Cardiac fibroblast (primary cell): ENCODE measurements at places on chromosomes 16 and 17.

- no peak for DNase-seq
Measured at GRCh38 chr17:47989700-47990099, 18.8 kb downstream of the CDK5RAP3 start.

- DNase-seq: no peak
Measured at GRCh38 chr17:50608700-50609379, 25.8 kb upstream of the ABCC3 start.

DNA sequence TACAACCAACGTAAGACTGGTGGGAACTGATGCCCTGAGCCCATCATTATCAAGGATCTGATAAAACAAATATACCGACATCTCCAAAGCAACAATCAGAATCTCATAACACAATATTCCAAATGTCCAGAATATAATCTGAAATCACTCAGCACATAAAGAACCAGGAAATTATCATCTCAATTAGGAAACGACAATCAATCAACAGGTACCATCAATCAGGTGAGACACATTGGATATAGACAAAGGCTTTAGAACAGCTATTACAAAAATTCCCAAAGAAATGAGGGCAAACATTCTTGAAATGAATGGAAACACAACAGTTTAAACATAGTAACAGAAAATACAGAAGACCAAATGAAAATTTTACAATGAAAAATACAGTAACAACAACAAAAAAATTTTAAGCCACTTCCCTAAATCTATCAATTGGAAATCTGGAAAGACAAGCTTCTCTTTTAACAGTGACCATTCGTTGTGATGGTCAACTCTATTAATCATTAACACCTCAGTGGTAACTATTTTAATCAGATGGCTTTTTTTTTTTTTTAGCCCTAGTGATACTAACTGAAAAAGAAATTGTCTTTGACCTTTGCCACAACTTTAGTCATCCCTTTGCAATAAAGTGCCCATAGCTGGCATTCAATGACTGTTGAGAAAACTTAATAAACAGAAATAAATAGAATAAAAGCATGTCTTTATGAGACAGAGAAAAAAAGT, 70.4 kb downstream of the USP32 start:
- DNase-seq: no peak

DNA sequence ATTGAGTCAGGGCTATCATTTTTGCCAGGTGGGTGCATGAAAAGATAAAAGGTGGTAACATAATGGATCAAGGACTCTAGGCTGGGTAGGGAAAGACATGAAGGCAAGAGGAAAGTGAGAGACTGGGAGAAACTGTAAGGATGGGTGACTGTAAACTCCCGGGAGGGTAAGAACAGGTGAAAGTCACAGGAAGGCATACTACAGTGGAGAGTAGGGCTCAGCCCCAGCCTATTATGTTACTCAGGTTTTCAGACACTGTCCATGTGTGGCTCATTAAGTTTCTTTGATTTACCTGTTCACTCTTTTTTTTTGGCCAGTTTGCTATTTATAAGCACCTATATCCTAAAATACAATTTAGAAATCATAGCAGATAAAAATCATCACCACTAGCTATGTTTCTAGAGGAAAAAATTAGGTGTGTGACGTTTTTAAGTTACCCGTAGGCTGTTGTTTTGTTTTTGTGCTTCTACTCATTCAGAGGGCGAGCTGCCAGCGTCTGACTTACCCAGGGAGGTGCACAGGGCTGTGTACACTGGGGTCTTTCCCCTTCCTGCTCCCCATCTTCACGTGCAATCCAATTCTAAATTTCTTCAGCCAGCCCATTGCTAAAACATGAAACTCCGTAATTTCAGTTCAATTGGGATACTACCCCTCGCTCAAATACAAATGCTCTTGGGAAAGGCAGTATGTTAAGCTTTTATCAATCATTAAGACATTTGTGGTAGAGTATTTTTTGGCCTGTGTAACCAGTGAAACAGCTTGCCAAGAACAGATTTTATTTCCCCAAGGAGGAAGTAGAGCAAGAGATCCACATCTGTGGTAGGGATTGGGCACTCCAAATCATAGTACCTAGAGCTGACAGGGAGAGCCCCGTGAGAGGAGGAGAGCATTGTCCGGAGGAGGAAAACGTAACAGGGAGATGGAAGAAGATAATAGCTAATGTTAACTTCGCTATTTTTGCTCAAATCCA, 21.7 kb upstream of the VWA3A start:
- DNase-seq: peak; percentile 73

DNA sequence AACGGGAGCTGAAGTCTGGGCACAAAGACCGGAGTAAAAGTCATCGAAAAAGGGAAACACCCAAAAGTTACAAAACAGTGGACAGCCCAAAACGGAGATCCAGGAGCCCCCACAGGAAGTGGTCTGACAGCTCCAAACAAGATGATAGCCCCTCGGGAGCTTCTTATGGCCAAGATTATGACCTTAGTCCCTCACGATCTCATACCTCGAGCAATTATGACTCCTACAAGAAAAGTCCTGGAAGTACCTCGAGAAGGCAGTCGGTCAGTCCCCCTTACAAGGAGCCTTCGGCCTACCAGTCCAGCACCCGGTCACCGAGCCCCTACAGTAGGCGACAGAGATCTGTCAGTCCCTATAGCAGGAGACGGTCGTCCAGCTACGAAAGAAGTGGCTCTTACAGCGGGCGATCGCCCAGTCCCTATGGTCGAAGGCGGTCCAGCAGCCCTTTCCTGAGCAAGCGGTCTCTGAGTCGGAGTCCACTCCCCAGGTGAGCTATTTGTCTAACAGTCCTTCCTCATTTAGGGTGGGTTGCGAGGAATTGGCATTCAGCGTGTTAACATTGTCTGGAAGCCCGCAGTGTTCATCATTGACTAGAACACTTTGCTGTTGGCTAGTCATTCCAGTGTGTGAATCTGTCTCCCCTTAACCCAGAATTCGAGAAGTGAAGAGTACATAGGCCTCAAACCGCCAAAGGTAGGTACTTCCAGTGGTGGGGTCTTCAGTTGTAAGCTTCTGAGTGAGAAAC, 1.5 kb downstream of the CDK12 start:
- peak; percentile 27 for DNase-seq

GRCh38 chr17:35849469-35850348, 19.0 kb downstream of the HEATR9 start:
- peak; percentile 85 for DNase-seq

GRCh38 chr17:32007463-32008298, 498 bp downstream of the LRRC37B start:
- peak; percentile 26 for DNase-seq

- DNase-seq: no peak
Measured at GRCh38 chr16:3475604-3476375, 19.5 kb downstream of the C16orf90 start.

- peak; percentile 78 for DNase-seq
Measured at GRCh38 chr16:4323845-4324488, 8.1 kb downstream of the GLIS2 start.

DNA sequence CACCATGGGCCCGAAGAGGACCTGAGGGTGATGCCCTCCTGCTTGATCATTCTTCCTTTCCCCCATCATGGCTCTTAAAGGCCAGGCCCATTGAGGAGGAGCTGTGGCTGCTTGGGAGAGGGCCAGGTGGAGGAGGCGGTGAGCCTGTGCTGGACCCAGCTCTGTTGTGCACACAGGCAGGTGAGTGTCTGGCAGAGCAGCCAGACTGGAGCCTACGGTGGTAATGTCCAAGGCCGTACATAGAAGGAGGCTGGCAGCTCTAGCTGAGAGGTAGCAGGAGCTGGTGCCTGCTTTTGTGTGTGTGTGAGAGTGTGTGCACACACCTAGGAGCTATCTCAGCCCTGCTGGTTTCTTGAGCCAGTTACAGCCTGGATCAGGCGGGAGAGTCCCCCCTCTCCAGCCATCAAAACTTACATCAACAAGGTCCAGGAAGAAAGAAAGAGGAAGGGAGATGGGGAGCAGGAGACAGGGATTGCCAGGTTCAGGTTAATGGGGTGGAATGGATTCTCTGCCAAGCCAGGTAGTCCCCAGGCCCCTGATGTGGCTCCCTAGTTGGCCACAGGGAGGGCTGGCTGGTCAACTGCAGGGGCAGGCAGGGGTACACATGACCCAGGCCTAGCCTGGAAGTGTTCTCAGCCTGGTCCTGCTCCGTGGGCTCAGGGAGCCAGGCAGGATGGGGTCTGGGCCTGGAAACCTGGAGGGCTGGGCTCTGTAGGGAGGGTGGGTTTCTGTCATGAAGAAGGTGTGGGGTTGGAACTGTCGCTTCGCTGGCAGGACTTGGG, 107.1 kb downstream of the RAP1GAP2 start:
- DNase-seq: no peak

- DNase-seq: no peak
Measured at GRCh38 chr16:1371054-1371978, 19.6 kb downstream of the GNPTG start.

- no peak for DNase-seq
Measured at GRCh38 chr17:5563456-5563855, 20.9 kb downstream of the NLRP1 start.

DNA sequence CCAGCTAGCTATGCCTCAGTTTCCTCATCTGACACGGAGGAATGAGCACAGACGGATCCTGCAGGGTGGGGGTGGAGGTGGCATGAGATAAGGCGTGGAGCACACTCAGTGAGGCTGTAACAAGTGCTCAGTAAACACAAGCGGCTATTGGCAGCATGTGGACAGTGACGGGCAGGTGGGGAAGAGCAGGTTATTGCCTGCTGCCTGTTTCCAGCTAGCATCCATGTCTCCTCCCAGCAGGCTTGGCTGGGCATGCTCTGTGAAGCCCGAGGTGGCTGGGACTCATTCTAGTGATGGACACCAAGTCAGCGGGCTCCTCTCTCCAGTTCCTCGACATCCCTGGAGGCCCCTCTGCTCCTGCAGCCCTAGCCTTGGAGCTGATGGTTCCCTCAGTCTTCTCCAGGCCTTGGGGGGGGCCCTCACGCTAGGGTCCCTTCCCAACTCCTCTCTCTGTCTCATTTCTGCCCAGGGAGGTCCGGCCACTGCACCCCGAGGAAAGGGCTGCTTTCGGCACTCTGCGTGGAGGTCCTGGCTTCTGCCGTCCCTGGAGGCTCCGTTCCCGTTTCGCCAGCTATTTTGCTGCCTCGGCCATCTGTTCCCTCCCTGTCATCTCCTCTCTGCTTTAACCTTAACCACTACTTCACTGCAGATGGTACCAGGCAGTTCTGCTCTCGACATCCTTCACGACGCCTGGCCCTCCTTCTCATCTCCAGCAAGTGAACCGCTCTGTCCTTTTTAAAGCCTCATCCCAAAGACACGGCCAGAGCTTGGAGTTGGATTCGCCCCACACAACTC, 6.2 kb downstream of the RTN4RL1 start:
- no peak for DNase-seq

GRCh38 chr16:76947749-76948148, 243.2 kb upstream of the MON1B start:
- DNase-seq: no peak

DNA sequence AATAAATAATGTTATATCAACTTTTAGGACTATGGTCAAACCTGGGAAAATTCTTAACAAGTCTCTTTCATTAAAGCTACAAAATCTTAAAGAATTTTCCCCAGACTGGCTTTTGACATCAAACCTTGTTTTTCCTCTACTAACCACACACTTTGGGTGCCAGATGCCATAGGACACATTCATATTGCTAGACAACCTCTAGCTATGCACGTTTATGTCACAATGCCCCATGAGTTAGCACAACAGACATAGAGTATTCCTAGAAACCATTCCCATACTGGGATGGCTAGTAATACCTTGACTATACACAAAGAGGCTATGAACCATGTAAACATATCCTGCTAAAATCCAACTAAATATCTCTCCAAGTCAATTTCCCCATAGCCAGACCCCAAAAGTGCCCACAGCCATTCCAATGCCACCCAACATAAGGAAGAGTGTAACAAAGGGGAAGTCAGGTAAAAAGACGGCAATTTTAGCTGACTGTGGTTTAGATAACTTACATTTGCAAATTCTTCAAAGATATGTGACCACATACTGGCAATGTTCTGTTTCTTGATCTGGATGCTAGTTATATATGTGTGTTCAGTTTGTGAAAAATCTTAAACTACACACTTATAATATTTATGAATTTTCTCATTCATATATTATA, 23.4 kb downstream of the SMURF2 start:
- peak; percentile 60 for DNase-seq

- DNase-seq: peak; percentile 11
Measured at GRCh38 chr17:55690105-55690508, 32.6 kb downstream of the TMEM100 start.

DNA sequence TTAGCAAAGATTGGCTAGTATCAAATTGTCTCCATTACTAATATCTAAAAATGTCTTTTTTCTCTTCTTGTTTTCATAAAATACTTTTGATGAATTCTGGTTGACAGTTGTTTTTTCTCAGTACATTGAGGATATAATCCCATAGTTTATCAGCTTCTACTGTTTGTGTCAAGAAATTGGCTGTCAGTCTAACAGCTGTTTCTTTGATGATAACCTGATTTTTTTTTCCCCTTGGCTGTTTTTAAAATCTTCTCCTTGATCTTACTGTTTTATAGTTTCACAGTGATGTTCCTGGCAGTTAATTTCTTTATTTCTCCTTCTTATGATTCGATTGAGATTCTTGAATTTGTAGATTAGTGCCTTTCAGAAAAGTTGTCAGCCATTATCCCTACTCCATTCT, 315.3 kb upstream of the PMFBP1 start:
- DNase-seq: no peak

- no peak for DNase-seq
Measured at GRCh38 chr16:78195797-78196196, 96.3 kb downstream of the WWOX start.

- DNase-seq: no peak
Measured at GRCh38 chr16:22675745-22676540, 138.0 kb upstream of the HS3ST2 start.

- peak; percentile 72 for DNase-seq
Measured at GRCh38 chr16:4200000-4200780, 41.7 kb downstream of the SRL start.

DNA sequence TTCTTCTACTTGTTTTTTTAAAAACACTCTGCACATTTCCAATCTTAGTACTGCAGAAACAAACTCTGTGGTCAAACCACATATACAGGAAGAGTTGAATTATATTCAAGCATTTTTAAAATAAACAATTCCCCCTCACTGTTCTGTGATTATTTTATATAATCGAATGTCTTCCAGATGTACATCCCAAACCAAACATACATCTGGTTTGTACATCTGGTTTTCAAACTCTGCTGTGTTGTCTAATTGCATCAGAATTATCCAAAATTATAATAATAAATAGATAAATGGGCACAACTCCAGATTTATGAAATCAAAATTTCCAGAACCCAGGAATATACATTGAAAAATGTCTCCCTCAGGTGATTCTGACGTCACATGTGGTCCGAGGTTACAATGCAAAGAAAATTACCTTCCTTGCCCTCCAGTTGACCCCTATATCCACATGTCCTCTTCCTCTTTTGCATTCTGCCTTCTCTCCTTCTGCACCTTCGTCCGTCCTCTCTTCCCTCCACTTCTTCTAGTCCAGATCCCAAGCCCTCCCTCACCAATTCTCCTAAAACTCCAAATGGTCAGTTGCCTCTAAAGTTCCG, 13.3 kb upstream of the CCDC144A start:
- no peak for DNase-seq

GRCh38 chr17:57750895-57751294, 5.8 kb upstream of the CCDC182 start:
- DNase-seq: no peak
